Activated naive CD4-positive, alpha-beta T cell (primary cell): ENCODE measurements at places on chromosomes 6 and 20.
A peak's percentile ranks its signal among the peaks of the same experiment; 100 is the strongest.

DNA sequence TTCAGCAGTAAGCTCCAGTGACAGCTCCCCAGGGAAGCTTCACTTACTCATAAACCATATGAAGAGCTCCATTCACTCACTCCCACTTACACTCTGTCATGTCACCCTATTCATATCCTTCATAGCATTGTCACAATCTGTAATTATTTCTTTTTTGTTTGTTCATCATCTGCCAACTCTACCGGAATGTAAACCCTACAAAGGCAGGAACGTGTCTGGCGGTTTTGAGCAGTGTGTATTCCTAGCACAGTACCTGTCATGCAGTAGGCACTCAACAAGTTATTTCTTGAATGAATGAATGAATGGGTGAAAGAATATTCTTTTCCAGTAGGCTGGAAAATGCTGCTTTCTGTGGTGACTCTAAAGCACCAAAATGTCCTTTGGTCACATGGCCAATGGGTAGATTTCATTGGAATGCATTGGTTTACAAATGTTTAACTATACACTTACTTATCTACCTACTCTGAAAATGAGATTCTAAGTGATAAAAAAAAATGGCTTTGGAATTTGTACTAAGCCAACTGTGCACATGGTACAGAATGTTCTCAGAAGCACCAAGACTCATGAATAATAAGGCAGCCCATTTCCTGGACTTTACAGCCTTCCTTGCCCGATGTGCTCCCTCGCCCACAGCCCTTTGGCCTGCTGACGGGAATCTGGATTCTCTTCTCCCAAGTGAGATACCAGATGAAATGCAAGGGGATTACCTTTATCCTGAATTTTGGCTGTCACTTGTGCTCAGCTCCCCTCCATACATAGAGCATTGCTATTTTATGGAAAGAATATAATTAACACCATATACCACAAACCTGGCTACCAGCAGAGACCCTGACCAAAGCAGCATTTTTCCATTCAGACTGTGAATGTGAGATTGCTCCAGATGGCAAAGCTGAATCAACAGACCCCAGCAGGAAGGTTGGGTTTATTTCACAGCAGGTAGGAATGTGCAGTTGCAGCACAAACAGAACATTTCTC lies 273.3 kb downstream of the ALDH8A1 start:
- DNase-seq, result no peak

DNA sequence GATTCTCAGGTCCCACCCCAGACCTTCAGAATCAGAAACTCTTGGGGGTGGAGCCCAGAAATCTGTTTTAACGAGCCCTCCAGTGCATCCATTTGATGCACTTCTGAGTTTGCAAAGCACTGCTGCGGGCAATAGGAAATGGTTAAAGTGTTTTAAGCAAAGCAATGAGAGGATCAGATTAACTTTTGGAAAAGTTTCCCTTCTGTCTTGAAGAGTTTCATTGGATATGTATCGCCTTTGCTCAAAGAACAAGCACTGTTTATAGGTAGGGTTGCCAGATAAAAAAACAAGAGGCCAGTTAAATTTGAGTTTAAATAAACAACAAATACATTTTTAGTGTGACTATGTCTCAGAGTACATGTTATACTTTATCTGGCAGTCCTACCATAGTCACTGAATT lies 226.0 kb downstream of the BMP7 start:
- DNase-seq, result no peak

DNA sequence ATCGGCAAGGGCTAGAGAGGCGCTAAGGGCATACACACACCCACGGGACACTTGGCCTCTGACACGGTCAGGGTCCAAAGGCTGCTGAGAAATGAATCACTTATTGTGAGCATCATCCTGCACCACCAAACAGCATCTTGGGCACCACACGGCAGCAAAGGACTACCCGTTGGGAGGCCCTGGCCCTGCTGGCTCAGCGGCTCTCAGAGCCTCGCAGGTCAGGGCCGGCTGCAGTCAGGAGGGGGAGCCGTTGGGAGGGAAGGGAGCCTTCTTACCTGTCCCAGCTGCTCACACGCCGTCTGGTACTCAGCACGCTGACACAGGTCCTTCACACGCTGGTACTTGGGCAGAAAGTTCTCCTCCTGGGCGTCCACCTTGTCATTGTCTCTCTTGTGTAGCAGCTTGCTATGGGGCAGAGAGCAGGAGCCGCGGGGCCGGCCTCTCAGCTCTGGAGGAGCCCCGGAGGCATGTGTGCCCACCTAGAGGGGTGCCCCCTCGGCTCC lies 109.0 kb downstream of the SULF2 start:
- no peak for DNase-seq

DNA sequence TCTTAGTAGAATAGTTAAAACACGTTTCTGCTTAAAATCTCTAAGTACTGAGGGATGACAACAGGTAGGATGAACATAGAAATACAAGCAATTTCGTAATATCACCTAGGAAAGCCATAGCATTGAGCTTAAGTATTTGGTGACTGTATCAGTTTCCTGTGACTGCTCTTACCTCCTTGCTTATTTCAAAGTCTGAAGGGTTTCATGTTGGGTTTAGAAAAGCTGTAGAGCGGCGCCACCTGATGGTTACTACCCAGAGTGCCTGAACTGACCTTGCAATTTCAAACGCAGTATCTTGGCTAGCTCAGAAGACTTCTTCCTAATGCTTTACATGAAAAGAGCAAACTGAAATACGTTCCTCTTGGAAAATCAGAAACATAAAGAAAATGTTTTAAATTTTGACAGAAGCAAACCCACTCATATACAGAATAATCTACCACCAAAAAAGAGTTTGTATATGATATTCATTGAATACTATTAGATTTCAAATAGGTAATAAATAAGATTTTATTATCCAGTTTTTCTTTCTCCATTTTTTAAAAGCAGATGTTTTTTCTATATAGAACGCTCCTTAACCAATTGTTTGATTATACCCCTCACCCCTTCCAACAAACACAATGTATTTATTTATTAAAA lies 82.3 kb upstream of the RIPOR2 start:
- peak; percentile 34 for DNase-seq

GRCh38 chr6:148493424-148493823 lies 150.8 kb downstream of the SASH1 start:
- DNase-seq, result no peak

GRCh38 chr6:112342511-112342910 lies 4.6 kb upstream of the RFPL4B start:
- no peak for DNase-seq

- DNase-seq, result no peak
Observed at GRCh38 chr20:37726971-37727956, 33.4 kb downstream of the CTNNBL1 start.

DNA sequence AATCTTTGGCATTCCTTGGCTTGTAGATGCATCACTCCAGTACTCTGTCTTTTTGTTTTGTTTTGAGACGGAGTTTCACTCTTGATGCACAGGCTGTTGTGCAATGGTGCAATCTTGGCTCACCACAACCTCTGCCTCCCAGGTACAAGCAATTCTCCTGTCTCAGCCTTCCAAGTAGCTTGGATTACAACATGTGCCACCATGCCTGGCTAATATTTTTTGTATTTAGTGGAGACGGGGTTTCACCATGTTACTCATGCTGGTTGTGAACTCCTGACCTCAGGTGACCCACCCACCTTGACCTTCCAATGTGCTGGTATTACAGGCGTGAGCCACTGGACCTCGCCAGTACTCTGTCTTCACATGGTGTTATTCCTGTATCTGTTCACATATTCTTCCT lies 35.8 kb upstream of the LGSN start:
- DNase-seq, result no peak

- no peak for DNase-seq
Observed at GRCh38 chr6:44258325-44258863, 1.1 kb upstream of the SLC35B2 start.

DNA sequence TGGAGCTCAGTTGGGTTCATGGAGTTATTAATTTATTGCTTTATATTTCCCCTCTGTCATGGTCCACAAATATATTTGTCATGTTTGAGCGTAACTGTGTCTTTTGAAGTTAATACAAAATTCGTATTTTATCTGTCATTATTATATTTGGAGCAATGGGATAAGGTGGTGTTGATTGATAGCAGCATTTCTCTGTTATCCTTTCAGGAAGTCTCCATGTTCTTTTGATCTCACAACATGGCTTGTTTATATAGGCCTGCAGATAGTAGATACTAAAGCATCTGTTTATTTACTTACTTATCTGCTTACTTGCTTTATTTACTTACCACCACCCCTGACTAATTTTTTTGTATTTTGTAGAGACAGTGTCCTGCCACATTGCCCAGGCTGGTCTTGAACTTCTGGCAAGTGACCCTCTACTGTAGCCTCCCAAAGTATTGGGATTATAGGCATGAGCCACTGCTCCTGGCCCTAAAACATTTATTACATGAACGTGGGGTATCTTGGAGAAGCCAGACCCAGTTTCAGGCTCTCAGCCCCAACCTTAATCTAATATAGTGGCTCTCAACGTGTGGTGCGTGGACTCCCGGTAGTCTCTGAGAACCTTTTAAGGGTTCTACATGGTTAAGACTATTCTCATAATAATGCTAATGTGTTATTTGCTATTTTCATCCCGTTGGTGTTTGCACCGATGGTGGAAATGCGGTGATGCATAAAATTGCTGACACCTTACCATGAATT lies 104.2 kb downstream of the NCOA3 start:
- DNase-seq, result no peak

- DNase-seq, result no peak
Observed at GRCh38 chr6:151024597-151024996, 159.1 kb downstream of the MTHFD1L start.

- no peak for DNase-seq
Observed at GRCh38 chr6:108896111-108896661, 48.0 kb downstream of the ARMC2 start.

- DNase-seq, result no peak
Observed at GRCh38 chr6:99344289-99344688, 5.2 kb downstream of the FAXC start.

DNA sequence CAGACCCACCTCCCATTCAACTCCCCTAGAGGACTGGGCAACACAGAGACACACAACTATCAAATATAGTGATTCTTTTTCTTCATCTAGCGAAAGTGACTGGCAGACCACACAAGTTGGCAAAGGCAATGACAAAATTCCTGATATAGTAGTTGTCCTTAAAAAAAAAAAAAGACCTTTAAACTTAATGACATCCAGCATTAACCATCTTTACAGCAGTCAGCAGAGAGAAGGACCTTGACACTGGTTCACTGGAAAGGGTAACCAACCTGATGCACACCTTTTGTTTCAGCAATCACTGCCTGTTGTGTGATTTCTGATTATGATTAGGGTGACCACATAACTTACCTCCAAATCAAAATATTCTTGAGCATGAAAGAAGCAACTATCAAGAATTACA lies 1.7 kb upstream of the CNKSR3 start:
- DNase-seq, result no peak

- DNase-seq, result no peak
Observed at GRCh38 chr6:20947977-20948376, 413.7 kb downstream of the CDKAL1 start.

DNA sequence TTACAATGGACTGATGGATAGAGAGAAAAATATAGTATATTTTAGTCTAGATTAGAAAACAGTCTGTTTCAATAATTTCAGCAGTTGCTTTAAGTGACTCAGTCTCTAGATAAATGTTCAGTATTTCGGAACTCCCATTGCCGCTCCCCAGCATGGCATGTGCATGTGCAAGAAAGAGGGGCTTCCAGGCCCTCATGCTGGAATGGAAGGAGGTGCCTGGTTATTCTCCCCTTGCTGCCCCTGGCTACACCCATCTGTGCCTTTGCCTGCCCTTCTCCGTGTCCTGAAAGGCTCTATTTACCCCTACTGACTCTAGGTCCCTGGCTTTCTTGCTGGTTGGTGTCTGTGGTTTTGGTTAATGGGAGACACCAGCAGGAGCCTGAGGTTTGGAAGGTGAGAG lies 115.7 kb upstream of the IFNGR1 start:
- DNase-seq, result no peak

- DNase-seq, result no peak
Observed at GRCh38 chr6:110399219-110400071, 15.9 kb downstream of the DDO start.

GRCh38 chr20:47265214-47265613 lies 91.3 kb downstream of the ZMYND8 start:
- no peak for DNase-seq

DNA sequence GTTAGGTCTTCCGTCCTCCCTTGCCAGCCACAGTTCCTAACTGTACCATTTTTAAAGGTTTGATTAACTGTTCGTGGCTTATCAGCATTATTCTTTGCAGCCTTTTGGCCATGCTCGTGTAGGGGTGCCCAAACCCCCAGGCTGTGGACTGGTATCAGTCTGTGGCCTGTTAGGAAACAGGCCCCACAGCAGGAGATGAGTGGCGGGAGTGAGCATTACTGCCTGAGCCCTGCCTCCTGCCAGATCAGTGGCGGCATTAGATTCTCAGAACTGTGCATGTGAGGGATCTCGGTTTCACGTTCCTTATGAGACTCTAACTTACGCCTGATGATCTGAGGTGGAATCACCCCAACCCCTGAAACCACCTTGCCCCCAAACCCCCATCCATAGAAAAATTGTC lies 79.3 kb downstream of the TBC1D7 start:
- DNase-seq, result no peak

- no peak for DNase-seq
Observed at GRCh38 chr6:154520280-154520679, 9.8 kb upstream of the CNKSR3 start.

DNA sequence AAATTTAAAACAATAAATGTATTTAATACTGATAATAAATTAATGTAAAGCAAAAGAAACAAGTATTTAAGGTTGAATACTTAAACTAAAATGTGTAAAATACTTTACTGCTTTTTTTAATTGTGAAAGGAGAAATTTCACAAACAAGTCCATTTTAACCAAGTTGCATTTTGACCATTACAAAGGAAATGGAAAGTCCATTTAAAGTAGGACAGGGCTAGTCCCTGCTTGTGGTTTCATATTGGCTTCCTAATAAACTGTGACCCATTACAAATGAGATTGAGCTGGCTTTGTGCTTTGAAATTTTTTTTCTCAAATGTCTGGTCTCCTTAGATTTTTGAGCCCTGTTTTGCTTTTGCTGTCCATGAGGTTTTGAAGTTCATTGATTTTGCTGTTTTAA lies 527.6 kb downstream of the MAFB start:
- DNase-seq, result no peak

GRCh38 chr20:52105442-52106422 lies 85.8 kb downstream of the ZFP64 start:
- no peak for DNase-seq

- DNase-seq, result no peak
Observed at GRCh38 chr20:54075322-54075721, 4.9 kb upstream of the BCAS1 start.

DNA sequence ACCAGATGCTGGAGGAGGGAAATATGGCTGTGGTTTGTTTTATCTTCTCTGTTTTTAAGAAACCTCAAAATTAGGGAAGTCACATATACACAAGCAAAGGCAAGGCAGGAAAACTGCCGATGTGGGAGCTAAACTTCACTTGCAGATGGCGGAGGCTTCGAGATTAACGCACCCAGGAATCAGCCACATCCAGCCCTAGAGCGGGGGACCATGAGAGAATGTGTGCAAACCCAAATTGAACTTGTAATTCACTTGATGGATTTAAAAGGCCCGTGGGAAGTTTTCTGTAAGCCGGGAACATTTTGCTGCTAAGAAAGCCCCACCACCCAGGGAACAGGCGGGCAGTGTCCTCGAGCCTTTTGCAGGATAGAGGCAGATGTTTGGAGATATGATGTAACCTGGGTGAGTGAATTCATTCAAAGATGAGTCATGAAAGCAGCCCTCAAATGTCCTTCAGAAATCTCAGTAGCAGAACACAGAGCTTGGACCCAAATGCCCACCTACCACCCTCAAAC lies 39.9 kb downstream of the PREX1 start:
- no peak for DNase-seq
